ENCODE measurements at places on chromosomes 4 and X.

GRCh38 chrX:123899701-123900100, 39.8 kb downstream of the XIAP start:
- DNase-seq = no peak

- DNase-seq = no peak
These were observed 126.2 kb downstream of the IRS4 start for GRCh38 chrX:108610141-108610540.

DNA sequence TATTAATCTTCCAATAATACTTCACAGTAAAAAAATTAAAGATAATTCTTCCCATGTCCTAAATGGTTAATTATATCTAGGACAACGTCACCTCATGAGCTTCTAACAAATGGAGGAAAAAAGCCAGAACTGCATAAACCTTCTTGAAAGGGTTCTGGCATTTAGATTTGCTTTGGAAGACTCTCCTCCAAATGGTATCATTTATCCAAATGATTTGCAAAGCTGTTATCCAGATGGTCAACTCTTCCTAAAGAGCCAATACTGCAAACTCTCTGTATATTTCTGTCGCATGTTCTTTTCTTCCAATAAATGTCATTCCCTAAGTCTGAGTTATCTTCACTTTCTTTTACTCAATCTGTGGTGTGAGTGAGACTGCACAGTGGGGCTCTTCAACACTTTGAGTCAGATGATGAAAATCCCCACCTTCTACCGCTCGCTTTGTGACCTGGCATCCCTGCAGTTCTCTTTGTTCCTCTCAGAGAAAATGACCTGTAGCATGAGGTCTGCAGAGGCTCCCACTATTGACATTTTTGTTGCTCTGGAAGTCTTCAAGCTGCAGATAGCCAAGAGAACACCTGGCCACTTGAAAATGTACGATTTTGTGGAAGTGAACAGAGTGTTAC, 52.9 kb downstream of the TMEM150C start:
- no peak for DNase-seq

DNA sequence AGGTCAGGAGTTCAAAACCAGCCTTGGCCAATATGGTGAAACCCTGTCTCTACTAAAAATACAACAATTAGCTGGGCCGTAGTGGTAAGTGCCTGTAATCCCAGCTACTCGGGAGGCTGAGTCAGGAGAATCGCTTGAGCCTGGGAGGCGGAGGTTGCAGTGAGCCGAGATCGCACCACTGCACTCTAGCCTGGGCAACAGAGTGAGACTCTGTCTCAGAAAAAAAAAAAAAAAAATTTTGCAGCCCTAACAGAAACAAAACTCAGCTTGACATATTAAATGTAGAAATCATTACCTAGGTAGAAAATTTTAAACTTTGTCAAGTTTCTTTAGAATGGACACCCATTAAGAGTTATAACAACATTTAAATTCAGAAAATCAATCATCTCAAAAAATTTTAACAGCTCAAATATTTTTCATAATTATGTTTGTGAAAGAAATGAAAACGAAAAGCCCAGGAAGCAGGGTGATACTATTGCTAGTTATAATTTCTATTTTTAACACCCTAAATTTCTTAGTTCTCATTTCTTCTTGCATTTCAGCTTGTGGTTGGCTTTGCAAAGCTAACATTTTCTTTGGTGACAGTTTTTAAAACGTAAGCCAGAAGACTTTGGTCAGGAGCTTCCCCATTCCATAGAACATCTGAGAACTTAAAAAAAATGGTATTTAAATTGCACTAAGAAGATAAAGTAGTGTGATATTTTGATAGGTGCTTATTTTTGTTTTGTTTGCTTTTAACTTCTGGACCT, 33.3 kb upstream of the RBBP7 start:
- no peak for DNase-seq

GRCh38 chrX:7330971-7331746, 183.2 kb upstream of the PUDP start:
- DNase-seq = no peak

- DNase-seq = no peak
These were observed 292.8 kb upstream of the BOD1L1 start for GRCh38 chr4:13920111-13920875.

DNA sequence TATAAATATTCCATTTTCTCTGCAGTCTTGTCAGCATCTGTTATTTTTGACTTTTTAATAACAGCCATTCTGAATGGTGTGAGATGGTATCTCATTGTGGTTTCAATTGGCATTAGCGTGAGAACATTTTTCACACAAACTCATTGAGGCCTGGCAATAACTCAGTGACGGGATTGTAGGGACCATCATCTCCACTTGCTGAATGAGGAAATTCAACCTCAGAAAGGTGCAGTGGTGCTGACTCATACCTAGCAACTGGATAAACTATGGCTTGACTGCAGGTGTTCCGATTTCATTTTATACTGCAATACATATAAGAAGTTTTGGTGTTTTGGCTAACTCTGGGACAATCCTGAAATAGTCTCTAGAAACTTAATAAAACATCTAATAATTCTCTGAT, 88.3 kb upstream of the DDIT4L start:
- DNase-seq = no peak

- DNase-seq = no peak
These were observed 119.3 kb upstream of the PITX2 start for GRCh38 chr4:110742143-110742542.

- no peak for DNase-seq
These were observed 19.5 kb downstream of the CNGA2 start for GRCh38 chrX:151754047-151754429.

DNA sequence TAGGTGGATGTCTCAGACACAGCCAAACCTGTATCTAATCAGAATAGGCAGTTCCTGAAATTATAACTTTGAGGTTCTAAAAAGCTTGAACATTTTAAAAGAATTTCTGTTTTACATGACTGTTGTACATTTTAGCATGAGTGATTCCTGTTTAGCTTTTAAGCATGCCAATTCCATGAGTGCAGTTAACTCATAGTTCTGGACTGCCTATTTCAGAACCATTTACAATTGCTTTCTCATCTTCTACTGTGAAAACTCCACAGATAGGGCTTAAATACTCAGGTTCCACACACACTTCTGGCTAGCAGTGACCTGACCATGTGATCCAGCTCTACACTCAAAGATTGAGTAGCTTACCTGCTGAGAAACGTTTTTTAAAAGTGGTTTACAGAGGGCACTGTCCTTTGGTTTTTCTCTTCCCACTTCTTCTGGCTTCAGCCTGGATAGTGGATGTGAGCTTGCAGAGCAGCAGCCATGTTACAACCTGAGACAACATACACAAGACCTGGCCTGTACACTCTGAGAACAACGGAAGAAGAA, 280.8 kb downstream of the ANKRD50 start:
- DNase-seq = no peak

DNA sequence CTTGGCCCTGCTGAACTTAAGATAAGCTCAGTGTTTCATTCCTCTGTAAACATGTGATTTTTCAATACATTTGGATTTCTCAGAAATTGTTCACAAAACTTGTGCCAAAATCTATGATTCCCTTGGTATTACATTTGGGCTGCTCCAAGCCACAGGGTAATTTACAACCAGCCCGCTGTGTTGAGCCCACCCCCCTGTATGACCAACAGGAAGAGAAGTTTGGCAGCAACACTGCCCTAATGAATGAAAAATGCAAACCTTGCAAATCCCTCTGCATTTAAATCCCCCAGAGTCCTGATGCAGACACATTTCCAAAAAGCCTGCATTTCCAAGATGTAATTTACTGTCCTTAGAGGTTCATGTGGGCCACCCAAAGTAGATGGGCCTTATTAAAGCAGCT, 34.1 kb upstream of the GAB1 start:
- no peak for DNase-seq

DNA sequence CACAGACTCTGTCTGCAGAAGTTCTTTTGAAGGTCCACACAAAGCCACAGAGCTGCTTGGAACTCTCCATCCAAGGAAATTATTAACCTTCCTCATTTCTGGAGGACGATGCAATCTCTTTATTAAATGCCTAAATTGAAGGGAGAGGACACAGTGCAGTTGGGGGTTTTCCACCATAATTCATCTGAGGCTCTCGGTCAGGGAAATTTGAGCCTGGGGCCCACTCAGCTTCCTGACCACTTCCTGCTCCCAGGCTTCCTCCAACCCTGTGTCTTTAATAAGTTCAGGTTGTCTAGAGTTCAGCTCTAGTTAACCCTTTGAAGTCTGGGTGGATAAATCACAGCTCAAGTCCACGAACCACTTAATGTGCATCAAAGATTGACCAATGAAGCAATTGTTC, 58.5 kb downstream of the PRPS1 start:
- no peak for DNase-seq

- no peak for DNase-seq
These were observed 61.7 kb downstream of the HAND2 start for GRCh38 chr4:173468314-173468713.

- no peak for DNase-seq
These were observed 156.7 kb downstream of the TRIML1 start for GRCh38 chr4:188295899-188296298.

GRCh38 chr4:16694884-16695276, 203.6 kb downstream of the LDB2 start:
- no peak for DNase-seq
